ENCODE measurements at places on chromosomes 16 and 17.

GRCh38 chr16:303760-304505, 21.0 kb downstream of the PDIA2 start:
- DNase-seq = peak; percentile 48

GRCh38 chr17:79792984-79793923, 3.6 kb downstream of the CBX8 start:
- DNase-seq = no peak

DNA sequence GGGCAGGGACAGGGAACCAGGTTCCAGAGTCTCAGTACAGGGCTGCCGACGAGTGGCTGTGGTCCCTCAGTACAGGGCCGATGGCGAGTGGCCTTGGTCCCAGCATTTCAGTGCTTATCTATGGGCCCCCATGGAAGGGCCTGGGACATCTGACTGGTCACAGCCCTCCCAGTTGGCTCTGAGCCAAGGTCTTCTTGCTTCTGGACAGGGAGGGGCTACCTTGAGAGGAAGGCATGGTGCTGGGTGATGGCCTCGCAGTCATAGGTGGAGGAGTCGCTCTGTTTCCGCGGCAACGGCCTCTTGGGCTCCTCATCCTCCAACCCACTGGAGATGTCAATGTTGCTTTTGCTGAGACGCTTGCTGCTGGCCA, 32.5 kb downstream of the PIMREG start:
- DNase-seq = peak; percentile 34

- DNase-seq = no peak
Measured at GRCh38 chr17:15274017-15274416, 8.9 kb upstream of the PMP22 start.

GRCh38 chr16:22928882-22929435, 115.0 kb downstream of the HS3ST2 start:
- DNase-seq = no peak

DNA sequence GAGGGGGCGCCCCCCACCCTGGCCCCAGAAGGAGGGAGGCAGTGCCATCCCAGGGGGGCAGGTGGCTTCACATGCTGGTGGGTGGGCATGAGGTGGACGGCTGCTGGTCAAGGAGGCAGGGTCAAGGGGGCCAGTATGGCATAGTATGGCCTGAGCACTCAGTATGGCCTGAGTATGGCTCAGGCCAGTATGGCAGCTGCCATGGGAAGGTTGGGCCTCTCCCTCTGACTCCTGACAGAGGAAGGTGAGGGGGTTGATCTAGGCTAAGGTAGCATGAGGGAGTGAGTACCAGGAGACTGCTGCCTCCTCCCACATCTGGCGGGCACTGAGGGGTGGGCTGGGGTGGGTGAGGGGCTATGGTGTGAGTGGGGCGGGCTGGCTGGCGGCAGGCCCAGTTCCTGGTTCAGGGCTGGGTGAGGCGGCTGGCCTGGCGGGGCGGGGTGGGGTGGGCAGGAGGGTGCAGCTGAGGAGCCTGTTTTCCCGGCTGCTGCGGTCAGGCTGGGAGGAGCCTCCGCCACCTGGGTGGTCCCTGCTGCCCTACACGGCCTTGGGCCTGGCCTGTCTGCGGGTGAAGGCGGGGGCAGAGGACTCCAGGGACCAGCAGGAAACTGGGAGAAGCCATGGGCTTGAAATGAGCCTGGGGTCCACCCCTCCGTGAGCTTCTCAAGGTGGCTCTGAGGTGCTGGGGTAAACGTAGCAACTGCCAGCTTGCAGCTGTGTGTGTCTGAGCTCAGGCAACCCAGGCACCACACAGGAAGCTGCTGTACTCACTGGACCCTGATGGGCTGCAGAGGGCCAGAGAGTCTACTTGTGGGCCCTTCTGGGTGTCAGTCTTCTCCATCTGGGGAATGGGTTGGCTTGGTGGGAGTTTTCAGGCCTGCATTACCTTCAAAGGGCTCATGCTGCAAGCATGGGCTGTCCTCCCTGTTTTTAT, 57.0 kb downstream of the RAI1 start:
- no peak for DNase-seq

- DNase-seq = no peak
Measured at GRCh38 chr16:11085916-11086315, 141.6 kb downstream of the CLEC16A start.

DNA sequence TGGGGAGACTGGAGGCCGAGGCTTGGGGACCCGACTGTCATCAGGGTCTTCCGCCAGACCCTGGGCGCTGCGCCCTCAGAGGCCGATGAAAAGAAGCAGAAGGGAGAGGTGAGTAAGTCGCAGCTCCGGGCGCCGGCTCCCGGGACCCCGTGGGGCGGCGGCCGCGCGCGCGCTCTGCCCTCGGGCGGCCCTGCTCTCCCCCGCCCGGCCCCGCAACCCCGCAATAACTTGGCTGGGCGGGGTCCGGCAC, 392 bp upstream of the ABHD15 start:
- peak; percentile 9 for DNase-seq

- DNase-seq = no peak
Measured at GRCh38 chr17:10516638-10517037, 1.7 kb downstream of the MYH1 start.

DNA sequence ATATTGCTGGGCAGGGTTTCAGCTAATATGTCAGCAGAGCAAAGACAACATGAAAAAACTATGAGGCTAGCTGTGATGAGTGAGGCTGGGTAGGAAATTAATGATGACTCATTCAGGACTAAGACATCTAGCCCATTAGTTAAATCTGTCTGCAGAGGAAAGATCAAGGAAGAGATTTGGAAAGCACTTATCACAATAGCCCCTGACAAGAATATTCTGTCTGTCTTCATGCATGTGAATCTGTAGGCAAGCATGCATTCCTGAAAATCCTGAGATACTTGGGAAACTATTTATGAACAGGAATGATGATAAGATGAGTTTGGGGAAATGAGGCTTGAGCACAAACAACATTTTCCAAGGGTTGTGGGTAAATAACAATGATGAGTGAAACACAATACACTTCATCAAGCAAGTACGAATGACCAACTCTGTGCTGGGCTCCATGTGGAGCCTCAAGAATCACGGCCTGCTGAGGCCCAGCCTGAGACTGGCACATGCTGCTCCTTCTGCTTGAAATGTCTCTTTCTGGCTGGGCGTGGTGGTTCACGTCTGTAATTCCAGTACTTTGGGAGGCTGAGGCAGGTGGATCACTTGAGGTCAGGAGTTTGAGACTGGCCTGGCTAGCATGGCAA, 96.5 kb upstream of the ASIC2 start:
- DNase-seq = no peak

DNA sequence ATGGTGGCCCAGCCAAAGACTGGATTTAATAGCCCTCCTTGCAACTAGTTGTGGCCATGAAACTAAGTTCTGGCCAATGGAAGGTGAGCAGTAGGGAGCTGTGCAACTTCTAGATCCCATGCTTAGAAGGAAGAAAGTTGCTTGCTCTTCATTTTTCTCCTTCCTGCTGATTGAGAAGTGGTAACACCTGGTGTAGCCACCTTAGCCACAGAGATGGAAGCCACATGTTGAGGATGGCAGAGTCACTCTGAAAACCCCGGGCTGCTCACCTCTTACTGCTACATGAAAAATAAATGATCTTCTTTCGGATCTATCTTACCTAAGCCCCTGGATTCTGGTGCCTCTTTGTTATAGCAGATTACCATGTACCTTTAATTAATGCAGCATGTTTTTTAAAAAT, 10.3 kb upstream of the ATP5MC1 start:
- DNase-seq = no peak

DNA sequence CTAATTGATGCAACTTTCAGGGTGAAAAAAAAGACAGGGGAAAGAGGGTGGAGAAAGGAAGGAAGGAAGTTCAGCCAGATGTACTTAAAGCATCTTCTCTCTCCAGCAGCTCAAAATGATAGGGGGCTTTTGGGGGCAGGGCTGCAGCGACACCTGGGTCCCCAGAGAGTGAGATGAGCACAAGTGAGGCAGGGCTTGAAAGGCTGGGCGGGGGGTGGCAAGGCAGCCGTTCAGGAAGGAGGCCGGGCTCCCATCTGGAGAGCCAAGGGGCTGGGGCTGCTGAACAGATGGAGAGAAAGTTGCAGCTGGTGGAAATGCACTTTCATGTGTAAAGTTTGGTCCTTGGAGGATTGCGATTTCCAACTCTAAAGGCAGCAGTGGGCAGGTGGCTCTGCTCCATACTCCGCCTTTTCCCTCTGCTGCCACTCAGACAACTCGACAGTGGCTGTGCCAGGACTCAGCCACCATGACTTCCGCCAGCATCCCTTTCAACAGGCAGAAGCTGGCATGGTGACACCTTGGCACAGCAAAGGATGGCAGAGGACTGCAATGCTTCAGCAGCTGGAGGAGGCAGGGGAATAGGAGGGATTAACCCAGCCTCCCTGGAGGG, 7.7 kb downstream of the SLC35B1 start:
- no peak for DNase-seq

- DNase-seq = peak; percentile 94
Measured at GRCh38 chr17:58331815-58332777, 3.5 kb upstream of the TSPOAP1 start.

DNA sequence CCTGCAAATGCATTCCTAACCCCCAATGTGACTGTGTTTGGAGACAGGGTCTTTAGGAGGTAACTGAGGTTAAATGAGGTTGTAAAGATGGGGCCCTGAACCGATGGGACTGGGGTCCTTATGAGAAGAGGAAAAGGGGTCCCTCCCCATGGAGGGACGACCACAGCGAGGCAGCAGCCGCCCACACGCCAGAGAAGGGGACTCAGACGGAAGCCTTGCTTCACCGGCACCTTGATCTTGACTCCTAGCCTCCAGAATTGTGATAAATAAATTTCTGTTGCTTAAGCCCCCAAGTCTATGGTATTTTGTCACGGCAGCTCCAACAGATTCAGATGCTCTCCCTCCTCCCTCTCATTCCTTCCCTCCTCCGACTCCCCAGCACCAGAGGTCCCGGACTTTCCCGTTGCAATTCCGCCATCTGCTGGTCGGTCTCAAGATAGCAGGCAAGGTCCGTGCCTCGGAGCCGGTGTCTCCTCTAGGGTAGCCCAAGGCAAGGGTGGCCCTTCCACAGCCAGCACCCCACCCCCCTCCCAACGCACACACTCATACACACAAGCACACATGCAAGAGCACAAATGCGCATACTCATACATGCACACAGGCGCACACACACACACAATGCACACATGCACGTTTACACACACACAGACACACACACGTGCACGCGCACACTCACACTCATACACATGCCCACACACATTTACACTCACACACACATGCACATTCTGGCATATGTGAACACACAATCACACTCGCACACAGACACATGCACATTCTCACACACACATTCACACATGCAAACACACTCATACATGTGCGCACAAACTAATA, 23.1 kb upstream of the C16orf78 start:
- DNase-seq = peak; percentile 45

- no peak for DNase-seq
Measured at GRCh38 chr17:39540611-39541010, 67.1 kb downstream of the NEUROD2 start.

DNA sequence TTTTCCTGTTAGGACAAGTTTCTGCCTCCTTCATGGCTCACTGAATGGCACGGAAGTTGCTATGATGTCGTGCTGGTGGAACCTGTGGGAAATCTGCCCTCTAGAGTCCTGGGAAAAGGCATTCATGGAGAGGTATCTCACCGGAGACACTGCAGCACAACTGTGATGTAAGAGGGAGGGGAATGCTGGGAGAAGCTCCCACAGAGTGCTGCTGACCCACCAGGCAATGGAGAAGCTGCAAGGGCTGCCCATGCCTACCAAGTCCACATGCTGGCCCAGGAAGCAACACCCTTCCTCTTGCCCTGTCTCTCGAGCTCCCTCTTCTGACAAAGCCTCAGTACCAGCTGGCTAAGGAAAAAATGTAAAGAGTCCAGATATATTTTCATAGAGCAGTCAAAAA, 45.2 kb upstream of the SLC5A11 start:
- peak; percentile 29 for DNase-seq

DNA sequence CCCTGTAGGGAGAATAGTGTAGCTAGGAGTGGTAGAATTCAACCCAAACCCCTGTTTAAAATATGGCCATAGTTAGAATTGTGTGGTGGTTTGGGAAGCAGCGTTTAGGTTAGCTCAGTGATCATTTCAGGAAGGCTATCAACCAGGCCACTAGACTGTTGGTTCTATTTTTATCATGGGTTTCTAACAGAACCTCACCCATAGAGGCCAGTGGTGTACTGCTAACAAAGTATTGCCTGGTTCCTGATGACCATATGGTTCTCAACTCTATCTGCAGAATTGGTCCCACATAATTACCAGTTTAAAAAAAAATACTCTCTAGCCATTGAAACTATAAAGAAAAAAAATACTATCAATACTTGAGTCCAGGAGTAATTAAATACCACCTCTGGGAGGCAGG, 70.5 kb upstream of the RASL10B start:
- DNase-seq = no peak

DNA sequence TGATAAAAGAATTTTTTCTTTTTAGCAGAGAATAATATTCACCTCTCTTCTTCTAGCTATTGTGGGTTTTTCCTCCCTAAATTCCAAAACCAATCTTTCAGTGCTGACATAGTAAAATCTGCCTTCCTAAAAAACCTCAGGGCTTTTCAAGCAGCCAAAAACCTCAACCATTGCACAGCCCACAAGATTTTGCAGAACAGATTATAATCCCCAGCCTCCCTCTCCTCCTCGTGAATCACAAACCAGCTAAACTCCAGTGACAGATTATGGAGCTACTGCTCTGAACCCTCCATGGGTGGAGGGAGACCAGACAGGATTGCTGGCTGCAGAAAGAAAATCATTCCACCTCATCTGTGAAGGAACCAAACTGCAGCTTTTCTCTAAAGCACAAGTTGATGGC, 341.6 kb downstream of the SOX9 start:
- no peak for DNase-seq

GRCh38 chr16:82016263-82016662, 5.0 kb upstream of the SDR42E1 start:
- DNase-seq = peak; percentile 16

- no peak for DNase-seq
Measured at GRCh38 chr17:62704381-62704971, 77.0 kb downstream of the MRC2 start.

- no peak for DNase-seq
Measured at GRCh38 chr17:1216217-1217088, 36.7 kb upstream of the ABR start.

GRCh38 chr17:38748149-38748891, at the start of gene PCGF2:
Gene PCGF2, minus strand, starts transcription at chr17:38748336. Its CDS starts 7,934 bp downstream, at chr17:38740402.
- DNase-seq = no peak

GRCh38 chr16:83211711-83212110, 584.9 kb downstream of the CDH13 start:
- no peak for DNase-seq

GRCh38 chr16:56743840-56744239, 13.9 kb downstream of the NUP93 start:
- no peak for DNase-seq

DNA sequence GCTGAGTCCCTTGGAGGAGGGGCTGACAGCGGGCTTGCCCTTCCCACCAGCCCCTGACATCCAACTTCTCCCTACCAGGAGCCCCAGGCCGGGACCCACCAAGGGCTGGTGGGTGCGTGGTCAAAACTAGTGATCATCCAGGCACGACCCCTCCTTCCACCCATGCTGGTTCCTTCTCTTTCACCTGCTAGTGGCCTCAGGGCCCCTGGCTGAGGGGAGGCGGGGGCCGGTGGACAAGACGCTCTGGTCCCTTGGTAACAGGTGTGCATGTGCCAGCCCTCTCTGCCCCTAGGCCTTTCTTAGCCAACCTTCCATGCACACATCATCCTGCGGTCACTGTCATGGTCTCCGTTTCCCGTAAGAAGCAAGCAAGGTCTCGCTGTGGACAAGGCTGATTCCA, 8.4 kb downstream of the ZNF213 start:
- no peak for DNase-seq

All from hematopoietic multipotent progenitor cell treated with erythropoietin and hydrocortisone succinate and interleukin-3 and kit ligand, for 8 days (in vitro differentiated cells).